Hematopoietic multipotent progenitor cell treated with erythropoietin and hydrocortisone succinate and interleukin-3 and kit ligand, for 17 days (in vitro differentiated cells): ENCODE measurements at places on chromosomes 11 and 22.

- DNase-seq: no peak
Observed at GRCh38 chr11:69877235-69877634, 58.0 kb upstream of the FGF3 start.

GRCh38 chr22:46686221-46687047, 51.6 kb downstream of the CERK start:
- DNase-seq: no peak

- no peak for DNase-seq
Observed at GRCh38 chr11:69943506-69943905, 124.3 kb upstream of the FGF3 start.

DNA sequence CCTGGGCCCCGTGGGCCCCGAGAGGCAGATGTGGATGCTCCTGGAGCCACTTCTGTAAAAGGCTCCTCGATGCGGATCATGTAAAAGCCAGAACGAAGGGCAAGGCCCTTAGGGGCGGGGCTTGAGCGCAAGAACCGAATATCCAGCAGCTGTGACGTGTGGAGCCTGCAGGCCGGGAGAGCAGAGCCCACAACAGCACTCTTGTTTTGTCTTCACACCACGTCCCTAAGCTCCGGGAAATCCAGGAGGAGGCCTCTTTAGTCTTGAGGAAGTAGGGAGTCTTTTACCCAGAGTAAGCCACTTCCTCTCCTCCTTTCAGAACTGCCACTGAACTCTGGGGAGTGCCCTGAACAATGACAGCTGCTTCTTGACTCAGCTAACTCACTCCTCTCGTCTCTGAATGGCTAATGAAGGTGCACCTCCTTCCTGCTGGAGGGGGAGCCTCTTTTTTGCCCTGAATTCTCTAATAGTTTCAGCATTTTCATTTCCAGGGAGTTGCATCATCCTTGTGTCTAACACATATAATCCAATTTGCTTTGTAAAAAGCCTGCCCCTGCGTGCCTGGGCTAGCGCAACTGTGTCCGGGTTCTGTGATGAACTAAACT, 12.5 kb downstream of the L3MBTL2 start:
- no peak for DNase-seq

DNA sequence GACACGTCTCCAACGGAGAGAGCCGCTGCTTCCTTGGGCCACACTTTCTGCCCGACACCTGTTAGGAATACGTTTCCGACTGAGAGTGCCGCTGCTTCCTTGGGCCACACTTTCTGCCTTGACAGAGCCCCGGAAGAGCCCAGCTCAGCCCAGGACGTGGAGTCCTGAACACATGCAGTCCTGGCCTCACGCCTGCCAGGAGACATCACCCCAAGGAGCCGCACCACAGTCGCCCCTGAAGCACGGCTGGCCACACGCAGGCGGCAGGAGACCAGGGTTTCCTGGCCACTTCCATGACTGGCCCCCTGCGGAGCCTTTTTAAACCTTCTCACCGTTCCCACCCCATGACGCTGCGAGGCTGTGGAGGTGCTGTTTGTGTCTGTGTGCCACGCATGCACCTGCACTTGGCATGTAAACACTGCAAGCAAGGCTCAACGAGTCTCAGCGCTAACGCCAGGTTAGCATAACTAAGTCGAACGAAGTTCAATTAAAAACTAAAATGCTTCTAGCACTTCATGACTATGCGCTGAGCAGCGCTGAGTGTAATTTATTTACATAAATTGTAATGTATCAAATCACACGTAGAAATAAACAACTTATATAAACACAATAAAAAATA, 8.8 kb downstream of the TOLLIP start:
- DNase-seq: no peak

DNA sequence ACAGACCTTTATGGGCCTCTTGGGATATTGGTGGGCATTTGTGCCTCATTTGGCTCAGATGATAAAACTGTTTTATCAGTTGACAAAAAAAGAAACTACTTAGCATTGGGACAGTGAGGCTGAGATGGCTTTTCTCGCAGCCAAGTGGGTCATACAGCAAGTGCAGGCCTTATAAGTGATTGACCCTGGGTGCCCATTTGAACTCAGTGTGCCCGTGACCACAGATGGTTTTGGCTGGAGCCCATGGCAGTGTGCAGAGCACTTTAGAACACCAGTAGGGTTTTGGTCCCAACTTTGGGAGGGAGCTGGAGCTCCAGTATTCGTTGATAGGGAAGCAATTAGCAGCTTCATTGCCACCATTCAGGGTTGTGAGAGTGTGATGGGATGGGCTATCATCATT, 404.5 kb upstream of the LARGE1 start:
- no peak for DNase-seq
